CD4-positive, alpha-beta T cell treated with Interleukin-4 for 1 hour (primary cell): ENCODE measurements at places on chromosomes 3 and 15.

GRCh38 chr3:29497282-29497681 is 216.4 kb downstream of the RBMS3 start:
- no peak for DNase-seq

DNA sequence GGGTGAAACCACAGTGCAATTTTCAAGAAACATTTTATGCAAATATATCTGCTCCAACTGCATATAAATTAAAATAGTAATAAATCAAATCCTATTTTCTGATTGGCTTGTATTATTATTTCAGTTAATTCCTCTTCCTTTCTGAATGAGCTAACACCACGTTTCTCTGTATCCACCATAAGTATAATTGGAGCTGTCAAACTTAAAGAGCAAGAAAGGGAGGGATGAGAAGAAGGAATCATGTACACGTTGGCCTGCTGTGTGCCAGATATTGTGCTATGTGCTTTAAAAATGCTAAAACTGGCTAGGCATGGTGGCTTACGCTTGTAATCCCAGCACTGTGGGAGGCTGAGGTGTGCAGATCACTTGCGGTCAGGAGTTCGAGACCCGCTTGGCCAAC is 180.0 kb downstream of the MAGI1 start:
- DNase-seq, result no peak

DNA sequence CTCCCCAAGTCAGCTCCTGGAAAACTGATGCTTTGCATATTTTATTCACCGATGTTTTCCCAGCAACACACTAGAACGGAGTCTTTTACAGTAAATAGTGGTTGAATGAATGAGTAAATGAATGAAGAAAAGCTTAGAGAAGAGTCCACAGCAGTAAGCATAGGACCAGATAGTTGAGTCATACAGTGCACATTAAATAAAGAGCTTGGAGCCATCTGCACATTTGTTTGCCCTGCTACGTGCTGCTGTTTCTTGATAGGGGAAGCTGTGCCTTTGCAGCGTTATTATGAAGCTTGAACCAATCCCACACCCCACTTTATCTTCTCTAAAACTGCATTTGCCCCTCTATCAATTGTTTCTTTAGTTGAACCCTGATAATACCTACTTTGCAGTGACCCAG is 1.2 kb downstream of the FAM98B start:
- DNase-seq, result no peak

GRCh38 chr15:70272565-70273355 is 175.0 kb upstream of the TLE3 start:
- no peak for DNase-seq

- no peak for DNase-seq
These were observed 12.2 kb downstream of the GBE1 start for GRCh38 chr3:81749265-81749664.

DNA sequence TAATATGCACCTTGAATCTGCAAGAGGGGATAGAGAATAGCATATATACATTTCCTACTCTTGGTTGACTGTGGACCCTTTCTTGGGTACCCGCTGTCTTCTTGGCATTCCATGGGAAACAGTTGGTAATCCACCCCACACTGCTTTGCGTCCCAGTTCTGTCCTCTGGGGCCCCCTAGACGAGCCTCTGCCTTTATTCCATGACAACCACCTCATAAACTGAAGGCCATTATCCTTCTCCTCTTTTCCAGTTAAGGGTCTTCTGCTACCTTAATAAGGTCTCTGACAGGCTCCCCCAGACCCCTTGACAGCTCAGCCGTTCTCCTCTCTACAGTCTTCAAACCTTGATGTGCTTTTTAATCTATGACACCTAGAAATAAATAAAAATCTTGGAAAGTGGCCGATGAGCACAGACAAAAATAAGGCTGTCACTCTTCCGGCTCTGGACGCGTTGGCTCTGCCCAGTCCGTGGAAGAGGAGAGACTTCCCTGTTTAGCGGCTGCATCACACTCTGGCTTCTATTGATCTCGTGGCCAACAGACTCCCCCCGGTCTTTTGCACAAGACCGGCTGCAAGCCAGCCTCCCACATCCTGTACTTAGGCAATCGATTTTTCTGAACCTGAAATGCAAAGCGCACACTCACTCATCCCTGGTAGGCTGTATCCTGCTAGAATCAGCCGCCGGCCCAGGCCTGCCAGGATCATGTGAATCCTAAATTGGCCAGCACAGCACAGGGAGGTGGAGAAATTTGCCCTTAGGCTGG is 251.0 kb upstream of the TLE3 start:
- peak; percentile 55 for DNase-seq

GRCh38 chr15:90813796-90814190 is 54.6 kb upstream of the FURIN start:
- no peak for DNase-seq
